ENCODE measurements at places on chromosomes 2 and 18.

DNA sequence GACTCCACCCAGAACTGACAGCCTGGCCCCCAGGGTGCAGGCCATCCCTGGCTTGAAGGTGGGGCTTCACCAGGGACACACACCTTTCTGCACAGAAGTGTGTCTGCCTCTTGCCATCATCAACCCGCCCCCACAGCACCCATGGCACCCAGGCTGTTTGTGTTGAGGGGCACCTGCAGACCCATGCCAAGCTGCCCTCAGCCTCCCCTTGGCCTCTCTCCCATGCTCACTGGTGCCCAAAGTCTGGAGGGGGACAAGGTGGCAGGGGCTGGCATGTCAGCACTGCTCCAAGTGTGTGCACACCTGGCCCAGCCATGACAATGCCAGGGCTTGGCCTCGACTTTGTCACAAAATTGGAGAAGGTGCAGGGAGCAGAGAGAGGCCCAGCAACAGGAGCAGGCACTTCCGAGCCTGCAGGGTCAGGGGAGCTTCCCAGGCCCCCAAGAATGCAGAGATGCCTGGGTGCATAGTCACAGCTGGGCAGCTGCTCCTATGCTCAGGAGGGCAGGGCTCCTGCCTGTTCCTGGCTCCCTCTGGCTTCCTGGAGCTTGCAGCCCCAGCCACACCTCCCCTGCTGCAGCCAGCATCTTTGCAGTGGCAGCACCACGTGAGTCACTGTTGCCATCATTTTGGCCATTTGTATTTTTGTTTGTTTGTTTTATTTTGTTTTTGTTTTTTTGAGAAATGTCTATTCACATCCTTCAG, 280.6 kb upstream of the UBE2E3 start:
- no peak for DNase-seq

DNA sequence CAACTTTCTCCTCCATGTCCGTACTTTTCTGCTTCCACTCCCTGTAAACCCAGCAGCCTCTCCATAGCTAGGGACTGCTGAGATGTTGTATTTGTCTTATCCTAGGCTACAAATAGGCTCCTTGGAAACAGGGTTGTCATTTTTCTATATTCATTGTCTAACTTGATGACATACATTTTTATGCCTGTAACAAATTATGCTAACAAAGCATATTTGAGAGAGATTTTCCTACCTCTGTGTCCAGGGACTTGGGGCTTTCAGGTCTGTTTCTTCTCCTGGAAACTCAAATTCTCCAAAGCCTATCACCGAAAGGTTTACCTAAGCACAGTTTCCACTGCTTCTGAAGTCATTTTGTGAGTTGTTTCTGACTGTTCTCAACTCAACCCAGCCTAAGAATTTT, 102.7 kb downstream of the UBE2E3 start:
- no peak for DNase-seq

DNA sequence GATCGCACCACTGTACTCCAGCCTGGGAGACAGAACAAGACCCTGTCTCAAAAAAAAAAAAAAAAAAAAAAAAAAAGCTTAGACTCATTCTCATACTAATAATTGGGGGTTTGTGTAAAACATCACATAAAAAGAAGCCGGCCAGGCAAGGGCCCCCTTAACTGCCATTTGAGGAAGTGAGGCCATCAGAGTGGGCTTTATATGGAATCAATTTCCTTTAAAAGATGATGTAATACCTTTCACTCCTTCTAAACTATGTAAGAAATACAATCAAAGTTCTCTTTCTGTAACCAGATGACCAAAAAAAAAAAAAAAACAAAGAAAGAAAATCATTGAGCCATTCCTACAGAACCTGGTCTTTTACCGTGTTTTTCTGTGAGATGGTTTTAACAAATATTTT, 13.1 kb upstream of the GPR55 start:
- DNase-seq = peak; percentile 14

DNA sequence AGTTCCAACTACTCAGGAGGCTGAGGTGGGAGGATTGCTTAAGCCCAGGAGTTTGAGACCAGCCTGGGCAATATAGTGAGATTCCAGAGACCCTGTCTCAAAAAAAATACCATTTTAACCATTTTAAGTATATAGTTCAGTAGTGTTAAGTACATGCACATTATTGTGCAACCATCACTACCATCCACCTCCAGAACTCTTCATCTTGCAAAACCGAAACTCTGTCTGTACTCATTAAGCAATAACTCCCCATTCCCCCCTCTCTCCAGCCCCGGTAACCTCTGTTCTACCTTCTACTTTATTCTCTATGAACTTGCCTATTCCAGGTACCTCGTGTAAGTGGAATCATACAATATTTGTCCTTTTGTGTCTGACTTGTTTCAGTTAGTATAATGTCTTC, 86.4 kb downstream of the GFPT1 start:
- no peak for DNase-seq

DNA sequence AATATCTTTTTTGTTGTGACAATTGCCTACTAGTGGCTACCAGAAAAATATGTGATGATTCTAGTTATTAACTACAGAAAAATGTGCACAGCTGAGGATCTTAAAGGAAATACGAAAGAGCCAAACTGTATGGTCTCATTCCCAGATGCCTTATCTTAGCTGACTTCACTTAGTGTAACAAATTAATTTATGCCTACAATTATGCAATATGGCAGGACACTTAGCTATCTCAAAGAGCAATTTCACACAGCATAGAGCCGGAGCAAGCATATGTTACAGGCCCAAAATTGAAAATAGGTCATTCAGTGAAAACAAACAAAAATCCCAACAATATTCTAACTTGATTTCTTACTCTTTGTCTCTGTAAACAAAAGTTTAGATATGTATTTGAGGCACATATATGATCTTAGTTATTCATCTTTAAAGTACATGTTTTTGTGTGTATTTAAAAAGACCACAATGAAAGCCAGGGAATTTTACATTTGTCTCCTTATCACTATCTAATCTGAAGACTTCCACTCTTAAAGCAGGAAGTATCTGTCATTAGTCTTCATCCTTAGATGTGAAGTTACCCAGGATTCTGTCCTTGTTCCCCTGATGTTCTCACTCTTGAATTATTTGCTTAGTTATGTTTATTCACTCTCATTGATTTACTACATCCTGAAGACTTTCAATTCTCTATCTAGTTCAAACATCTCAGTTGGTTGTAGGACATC, 1579.0 kb upstream of the NXPH2 start:
- DNase-seq = no peak

DNA sequence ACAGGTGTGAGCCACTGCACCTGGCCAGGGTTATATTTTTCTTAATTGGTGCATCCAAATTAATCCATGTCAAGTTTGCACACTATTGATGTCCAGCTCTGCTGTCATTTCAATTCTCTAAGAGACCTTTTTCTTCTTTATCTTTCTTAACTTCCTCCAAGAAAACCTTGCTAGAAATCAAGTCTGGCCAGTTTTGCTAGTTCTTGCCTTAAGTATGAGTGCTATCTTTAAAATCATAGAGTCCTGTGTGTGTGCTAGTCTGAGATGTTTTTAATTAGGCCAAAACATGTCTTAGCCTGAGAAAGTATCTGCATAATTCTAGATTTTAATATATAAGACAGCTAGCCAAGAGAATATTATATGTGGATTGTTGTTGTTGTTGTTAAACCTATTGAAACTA, 56.2 kb upstream of the SLC39A10 start:
- no peak for DNase-seq

GRCh38 chr2:37585982-37586621, 85.3 kb downstream of the CDC42EP3 start:
- DNase-seq = peak; percentile 93

GRCh38 chr2:56379066-56379465, 195.3 kb downstream of the CCDC85A start:
- no peak for DNase-seq

DNA sequence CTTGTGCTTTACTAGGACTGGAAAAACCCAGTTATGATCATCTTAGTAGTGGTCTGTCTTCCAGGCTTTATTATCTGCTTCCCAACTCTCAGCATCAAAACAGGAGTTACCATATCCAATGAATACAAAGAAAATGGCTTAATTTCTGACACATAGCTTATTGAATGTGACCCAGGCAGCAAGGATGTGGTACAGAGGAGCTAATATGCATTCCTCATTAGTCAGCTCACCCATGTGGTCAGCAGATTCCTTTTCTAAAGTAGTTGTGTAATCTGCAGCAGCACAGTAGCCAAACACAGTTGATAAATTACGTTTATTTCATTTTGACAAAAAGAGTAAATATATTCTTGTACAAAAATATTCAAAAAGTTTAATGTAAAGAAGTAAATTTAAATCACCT, 43.6 kb downstream of the TSPYL6 start:
- DNase-seq = no peak

DNA sequence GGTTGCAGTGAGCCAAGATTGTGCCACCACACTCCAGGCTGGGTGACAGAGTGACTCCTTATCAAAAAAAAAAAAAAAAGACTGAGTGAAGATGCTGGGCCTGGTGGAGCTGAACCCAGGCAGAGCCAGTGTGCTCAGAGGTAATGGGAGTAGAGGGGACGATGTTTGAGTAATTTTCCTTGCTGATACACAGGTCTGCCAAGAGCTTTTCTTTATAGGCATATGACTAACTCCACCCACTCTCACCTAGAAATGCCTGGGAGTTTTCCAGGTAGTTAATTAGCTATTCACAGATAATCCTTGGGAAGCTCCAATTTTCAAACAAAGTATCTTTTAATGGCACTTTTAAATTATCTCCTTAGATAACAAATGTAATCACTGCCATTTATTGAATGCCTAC, 33.4 kb upstream of the ACSL3 start:
- no peak for DNase-seq

DNA sequence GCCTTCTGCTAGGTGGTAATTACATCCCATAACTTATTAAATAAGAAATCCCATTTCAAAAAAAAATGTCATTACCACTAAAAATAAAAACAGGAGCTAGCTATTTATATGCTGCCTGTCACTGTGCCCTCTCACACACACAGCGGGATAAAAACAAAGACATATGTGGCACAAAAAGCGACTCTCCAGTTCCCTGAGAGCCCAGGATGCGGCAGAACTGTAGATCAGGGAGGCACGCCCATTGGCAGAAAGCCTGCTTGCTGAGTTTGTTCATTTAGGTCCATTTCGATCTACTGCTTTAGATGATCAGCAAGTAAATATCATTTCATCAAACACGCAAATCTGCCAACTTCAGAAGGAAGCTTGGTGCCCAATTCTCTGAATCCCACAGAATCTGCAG, 124.4 kb downstream of the TMEM163 start:
- DNase-seq = no peak

DNA sequence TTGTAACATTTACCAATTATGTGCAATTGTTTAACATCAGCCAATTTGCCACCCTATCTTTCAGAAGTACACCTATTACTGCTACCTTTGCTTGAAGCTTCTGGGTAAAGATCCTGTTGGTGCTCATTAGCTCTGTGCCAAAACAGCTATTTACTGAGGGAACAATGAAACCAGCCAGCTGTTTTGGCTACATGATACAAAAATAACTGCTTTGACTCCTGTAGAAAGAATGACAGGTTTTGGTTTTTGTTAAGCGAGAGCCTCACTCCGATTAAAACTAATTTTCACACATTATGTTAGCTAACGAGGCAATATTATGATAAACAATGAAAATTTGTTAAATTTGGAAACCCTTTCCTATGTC, 907.0 kb downstream of the EPHA4 start:
- DNase-seq = no peak

DNA sequence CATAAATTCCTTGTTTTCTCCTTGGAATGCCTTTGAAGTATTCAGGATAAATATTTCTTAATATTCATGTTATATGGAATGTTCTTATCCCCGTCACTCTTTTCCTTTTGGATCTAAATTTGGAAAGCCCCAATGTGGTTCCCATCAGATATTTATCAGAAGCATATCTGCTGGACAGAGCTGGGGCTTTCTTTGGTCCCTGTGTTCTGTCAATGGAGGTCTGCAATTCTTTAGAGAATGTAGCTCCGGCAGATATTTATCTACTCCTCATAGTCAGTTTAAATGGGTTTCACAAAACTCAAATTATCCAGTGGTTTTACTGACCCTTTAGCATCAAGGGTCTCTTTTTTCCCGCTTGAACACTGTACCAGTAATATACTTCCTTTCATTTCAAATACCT, 167.8 kb upstream of the SCN7A start:
- DNase-seq = no peak

DNA sequence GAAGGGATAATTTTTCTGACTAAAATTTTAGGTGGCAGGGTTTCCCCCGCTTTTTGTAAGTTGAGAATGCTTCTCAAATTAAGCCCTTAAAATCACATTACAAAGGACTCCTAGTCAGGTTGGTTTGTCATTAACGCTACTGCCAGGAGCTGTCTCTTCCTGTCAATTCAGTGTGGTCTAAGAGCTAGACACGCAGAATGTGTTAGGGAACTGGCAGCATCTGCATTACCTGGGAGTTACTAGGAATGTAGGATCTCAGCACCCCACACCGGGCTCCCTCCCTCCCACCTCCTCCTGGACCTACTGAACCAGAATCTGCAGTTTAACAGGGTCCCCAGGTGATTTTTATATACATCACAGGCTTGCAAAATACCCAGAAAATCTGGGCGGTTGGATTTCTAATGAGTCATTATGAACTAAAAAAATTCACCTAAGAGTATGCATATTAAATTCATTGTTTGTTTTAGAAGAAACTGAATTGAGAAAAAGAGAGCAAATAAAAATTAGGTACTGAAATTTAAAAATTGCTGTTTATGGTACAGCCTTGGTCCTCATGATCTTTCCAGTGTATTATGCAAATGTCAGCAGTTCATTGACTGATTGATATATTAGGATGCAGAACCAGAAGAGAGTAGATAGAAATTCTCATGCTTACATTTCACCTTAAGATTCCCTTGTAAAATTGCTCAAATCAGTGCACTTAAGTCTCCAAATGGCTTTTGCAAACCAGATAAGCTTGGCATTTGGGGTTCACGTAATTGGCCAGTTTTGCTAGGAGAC, 130.9 kb upstream of the ITGA6 start:
- DNase-seq = no peak

DNA sequence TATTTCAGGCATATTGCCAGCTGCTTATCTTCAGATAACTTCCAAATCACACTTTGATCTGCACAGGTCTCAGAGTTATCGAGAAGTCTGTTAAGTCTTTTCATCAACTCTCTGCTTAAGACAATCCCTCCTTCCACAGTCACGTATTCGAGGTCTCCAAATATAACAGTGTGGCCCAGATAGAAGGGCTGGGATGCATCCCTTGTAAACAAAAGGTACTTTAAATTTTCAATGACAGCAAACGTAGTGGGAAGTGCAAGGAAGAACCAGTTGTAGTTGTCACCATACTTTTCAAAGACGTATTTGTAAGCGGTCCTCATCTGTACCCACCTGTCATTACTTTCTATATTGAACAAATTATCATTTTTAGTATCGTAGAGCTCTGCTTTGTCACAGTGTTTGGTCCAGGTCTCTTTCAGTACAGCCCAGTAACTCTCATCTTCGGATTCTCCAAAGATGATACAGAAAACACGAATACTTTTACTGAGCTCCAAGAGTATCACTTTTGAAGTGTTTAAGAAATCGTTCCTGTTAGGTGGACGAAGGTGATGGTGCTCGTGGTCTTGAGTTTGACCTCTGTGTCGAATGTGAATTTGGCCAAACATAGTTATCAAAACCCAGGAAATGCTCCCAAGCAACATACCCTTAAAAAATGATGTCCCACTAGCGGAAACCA, 445 bp downstream of the C1GALT1C1L start:
- DNase-seq = no peak

GRCh38 chr2:147636238-147636882, 208.5 kb upstream of the ACVR2A start:
- no peak for DNase-seq

GRCh38 chr2:28991460-28991859, 10.4 kb downstream of the TOGARAM2 start:
- DNase-seq = no peak

GRCh38 chr18:12242658-12243260, 11.4 kb upstream of the CIDEA start:
- DNase-seq = no peak

GRCh38 chr2:222577341-222577740, 78.6 kb downstream of the FARSB start:
- DNase-seq = no peak
